ENCODE measurements at places on chromosomes 2 and 18.

DNA sequence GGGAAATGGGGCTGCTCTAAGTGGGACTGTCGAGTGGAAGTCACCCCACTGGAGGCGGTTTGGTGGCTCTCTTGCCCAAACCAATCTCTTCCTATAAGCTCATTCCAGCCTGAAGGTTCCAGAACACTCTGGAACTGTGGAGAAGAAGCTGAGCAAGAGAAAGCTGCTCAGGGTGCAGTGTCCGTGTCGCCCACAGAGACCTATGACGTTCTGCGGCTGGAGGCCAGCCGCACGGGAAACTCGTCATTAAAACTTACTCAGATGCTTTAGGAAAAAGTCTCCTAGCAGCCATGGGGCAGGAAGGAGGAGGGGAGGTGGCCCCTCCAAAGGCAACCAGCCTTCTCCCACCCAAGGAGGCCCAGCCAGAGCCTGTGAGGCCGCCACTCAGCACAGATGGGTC, 41.7 kb downstream of the ADCY3 start:
- DNase-seq: no peak

- DNase-seq: no peak
These were observed 28.6 kb downstream of the PPP1R1C start for GRCh38 chr2:182014284-182014683.

GRCh38 chr2:206311026-206311425, 36.6 kb downstream of the ZDBF2 start:
- DNase-seq: no peak

GRCh38 chr2:137229834-137230233, 464.5 kb downstream of the THSD7B start:
- DNase-seq: no peak

DNA sequence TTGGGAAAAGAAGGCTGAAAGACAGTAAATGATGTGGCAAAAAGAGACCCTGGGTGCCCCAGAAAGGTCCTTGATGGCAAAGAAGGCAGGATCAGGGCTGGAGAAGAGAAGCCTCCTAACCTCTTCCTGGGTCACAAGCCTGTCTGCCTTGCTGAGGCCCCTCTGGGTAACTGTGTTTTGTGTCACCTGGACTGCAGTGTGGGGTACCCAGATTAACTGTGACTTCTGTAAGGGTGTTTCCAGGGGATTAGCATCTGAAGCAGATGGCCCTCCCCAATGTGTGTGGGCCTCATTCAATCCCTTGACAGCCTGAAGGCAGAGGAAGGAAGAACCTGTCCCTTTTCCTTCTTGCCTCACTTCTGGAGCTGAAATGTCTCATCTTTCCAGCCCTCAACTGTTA, 35.6 kb upstream of the APCDD1 start:
- DNase-seq: no peak

Data from NCI-H1048 (cell line).